ENCODE measurements at places on chromosomes 2 and 18. TPM values are rescaled to one million over a fixed set of nuclear protein-coding genes. Genes with fewer than 3 reads are reported as not detected.

MFSD2B gene
- 0.61 TPM for polyA plus RNA-seq

LRRC30 gene
- not detected for polyA plus RNA-seq

SCYGR4 gene
- polyA plus RNA-seq = not detected

SNED1 gene
- 2.7 TPM for polyA plus RNA-seq

SLC5A7 gene
- polyA plus RNA-seq = 0.31 TPM

RFX8 gene
- polyA plus RNA-seq = 0.13 TPM

ACOXL gene
- polyA plus RNA-seq = 0.25 TPM

SPC25 gene
- polyA plus RNA-seq = 4.5 TPM

All from stomach (tissue), 19 donors.